Right lung (tissue), 10 donors: ENCODE measurements at places on chromosomes 1 and 21. TPM values are rescaled to one million over a fixed set of nuclear protein-coding genes. Genes with fewer than 3 reads are reported as not detected.

GRCh38 chr1:225710804-225711203, 57.9 kb upstream of the ENAH start:
- no peak for DNase-seq

Gene RBM11
- polyA plus RNA-seq = 6.3 TPM

DNA sequence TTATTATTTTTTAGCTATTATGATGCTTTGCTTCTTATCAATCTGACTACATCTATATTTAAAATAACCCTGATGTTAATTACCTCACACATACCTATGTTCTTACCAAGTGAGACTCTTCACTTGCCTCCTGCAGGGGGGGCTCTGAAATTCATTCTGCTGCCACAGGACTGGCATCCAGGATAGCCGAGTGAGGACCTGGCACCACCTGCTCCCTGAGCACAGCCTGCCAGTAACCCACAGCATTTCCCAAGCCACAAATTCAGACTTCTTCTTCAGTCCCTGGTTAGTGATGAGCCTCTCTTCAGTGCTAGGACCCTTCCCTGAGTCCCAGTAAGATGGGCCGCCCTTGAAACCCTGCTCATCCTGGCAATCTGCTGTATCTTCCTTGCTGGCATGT, 296.5 kb upstream of the PLXNA2 start:
- no peak for DNase-seq

Gene MFSD2A
- 196 TPM for polyA plus RNA-seq

DNA sequence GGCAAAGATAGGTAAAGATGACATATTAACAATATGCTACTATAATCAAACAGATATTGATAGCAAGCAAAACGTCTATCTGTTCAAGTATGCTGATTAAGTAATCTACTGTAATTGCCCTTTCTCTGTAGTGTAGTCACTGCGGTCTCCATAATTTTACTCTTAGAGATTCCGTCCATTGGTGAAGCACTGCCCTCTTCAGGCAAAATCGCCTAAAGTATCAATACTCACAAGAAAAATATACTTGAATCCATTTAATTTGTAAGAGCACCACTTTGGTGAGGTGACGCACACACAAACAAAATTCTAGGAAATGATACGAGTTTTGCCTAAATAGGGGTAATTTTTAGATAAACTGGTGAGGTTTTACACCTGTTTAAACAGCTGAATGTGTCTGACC, 434.6 kb upstream of the CHRM3 start:
- DNase-seq = peak; percentile 16

- DNase-seq = no peak
These were observed 82.8 kb downstream of the EXTL2 start for GRCh38 chr1:100811808-100812207.

Gene LHX8
- not detected for polyA plus RNA-seq

GRCh38 chr1:238492271-238492670, 601.5 kb upstream of the ZP4 start:
- DNase-seq = no peak

Gene MORN1
- 14.9 TPM for polyA plus RNA-seq

DNA sequence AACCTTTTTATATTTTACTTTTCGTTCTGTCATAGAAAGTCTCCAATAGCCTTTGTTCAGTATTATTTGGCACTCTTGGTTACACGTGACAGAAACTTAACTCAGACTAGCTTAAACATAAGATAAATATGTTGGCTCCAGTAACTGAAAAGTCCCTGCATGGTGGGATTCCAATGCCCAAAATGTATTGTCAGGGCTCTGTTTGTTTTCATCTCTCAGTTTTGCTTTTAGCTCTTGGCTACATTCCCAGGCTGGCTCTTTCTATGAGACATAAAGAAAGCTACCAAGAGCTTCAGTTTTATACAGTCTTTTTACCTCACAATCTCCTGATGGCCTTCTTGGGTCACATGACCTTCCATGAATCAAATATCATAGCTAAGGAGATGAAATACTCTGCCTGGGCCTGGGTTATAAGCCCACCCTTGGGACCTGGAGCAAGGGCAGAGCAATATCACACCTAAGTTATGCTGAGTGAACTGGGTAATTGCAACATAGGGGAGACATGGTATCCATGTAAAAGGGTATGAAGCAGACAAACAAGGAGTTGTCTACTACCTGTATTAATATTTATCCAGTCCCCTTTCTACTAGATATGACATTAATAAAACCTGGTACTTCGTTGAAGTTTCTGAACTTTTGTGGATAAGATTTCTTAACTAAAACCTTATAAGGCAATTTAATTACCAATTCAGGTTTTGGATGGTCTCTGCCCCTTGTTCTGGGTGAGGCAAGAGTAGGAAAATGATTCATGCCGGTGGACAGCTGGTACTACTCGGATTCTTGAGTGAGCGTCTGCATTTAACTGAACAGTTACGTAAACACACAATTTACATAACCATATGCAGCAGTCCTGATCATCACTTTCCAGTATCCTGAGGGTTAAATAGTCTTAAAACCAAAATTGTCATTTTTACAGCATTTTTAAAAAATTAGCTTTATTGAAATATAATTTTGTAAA, 442.3 kb downstream of the GPATCH2 start:
- peak; percentile 63 for DNase-seq
